ENCODE measurements at places on chromosomes 1 and 21.
A peak's percentile ranks its signal among the peaks of the same experiment; 100 is the strongest.

DNA sequence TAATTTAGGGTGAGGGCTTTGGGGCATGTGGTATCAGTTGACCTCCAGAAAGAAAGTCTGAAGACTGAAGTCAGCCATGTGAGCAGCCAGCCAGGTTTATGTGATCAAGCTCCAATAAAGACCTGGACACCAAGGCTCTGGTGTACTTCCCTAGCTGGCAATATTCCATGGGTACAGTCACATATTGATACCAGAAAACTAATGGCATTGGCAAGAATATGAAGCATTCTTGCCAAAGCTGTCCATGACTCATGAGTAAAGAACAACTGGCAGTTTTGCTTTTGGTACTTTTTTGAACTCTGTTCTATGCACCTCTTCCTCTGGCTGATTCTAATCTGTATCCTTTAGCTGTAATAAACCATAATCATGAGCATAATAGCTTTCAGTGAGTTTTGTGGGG, 415.3 kb upstream of the CAMK1G start:
- DNase-seq: no peak

DNA sequence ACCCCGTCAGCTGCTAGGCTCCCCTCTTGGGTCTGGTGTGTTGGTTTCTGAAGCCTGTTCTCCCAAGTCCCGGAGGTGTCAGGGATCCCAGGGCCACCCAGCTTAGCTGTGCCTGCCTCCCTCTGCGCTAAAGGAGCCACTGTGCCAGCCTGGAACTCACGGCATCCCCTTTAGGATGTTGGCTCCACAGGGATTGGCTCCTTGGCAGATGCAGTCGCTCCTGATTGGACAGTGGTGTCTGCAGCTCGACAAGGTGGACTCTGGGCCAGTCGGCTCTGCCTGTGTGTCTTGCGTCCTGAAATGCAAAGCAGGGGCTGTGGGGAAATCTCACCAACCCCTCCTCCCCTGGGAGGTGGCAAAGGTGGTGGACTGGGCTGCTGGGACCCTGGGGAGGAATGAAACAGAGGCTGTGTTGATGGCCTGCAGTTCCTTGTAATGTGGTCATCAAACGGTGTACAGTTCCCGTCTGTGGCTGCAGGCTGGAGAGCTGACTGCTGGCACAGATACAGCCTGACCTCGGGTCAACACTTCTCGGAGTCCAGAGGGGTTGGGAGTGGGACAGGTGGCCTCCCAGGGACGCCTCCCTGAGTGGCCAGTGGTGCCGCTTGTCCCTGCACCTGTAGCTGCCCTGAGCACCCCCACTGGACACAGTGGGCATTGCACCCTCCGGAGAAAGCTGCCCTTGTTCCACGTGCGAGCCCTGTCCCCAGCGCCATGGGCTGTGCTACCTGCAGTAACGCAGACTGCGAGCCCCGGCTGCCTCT, 11.5 kb upstream of the KCNAB2 start:
- DNase-seq: no peak

DNA sequence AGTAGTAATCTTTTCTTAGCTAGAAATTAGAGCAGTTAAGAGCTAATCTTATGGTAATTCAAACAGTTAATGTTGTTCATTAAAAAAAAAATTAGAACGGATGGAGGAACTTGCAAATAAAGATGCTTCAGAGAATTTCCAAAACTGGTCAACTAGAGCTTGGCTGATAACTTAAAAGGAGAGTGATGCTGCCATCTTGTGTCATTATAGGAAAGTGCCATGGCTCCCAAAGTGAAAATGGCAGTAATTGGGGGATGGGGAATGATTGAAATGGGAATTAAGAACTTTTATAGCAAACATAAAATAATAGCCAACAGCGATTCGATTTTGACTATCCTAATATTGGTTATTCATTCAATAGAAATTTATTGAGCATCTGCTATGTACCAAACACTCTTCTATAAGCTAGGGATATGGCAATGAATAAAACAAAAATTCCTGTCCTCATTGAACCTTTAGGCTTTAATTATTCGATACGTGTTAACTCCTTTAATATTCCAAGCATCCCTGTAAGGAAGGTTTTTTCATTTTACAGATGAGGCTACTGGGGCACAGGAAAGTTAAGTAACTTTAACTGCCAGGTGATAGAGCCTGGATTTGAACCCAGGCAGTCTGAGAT, 5.7 kb upstream of the PLPP3 start:
- DNase-seq: no peak

- DNase-seq: no peak
Observed at GRCh38 chr1:2556678-2557481, 709 bp downstream of the TNFRSF14 start.

DNA sequence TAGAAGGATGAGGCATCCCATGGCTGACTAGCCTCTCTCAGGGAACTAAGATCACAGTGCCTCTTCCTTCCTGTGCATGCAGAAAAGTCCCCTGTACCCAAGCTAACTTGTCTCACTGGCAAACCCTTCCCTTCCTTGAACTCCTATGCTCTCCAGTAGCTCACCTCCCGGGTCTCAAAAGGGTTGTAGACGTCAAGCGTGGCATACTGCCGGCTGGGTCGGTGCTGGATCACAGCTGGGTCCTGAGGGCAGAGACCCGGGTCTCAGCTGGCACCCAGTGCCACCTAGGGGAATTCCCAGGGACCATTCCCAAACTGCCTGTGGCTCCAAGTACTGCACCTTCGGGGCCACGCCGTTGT, 688 bp downstream of the SCAMP3 start:
- no peak for DNase-seq

- DNase-seq: no peak
Observed at GRCh38 chr1:86370601-86371022, 25.5 kb downstream of the ODF2L start.

DNA sequence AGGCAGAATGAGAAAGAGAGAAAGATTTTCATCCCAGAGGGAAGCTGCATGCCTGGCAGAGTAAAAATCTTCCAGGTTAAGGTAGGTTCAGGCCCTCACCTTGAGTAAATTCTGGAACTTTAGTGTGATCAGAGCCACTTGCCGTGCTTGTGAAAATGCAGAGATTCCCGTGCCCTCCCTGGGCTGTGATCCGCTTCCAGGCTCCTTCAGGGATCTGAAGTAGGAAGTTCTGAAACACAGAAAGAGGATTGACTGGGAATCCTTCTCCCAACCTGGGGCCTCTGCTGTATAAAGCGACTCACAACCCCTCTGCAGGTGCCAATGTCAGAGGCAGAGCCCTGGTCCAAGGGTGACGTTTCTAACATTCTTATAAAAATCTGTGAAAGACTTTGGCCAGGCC, 26.6 kb downstream of the NUAK2 start:
- DNase-seq: no peak

DNA sequence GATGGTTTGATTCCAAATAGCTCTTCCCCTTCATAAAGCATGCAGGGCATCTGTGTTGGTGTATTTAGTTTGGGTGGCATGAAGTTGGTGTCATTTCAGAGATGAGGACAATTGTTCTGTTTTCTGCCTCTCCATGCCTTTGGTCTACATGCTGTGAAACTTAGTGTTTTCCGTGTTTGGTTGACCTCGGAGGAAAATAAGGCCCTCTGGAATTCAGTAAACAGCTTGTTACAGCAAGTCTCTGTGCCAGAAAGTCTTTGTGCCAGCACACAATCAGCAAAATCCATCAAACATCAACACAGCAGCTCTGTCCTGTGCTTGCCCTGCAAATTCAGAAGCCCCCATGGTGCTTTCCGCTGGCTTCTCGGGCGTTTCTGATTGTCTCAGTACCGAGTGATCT, 9.5 kb downstream of the PARK7 start:
- DNase-seq: no peak

GRCh38 chr21:25569084-25569483, 38.2 kb downstream of the MRPL39 start:
- no peak for DNase-seq

DNA sequence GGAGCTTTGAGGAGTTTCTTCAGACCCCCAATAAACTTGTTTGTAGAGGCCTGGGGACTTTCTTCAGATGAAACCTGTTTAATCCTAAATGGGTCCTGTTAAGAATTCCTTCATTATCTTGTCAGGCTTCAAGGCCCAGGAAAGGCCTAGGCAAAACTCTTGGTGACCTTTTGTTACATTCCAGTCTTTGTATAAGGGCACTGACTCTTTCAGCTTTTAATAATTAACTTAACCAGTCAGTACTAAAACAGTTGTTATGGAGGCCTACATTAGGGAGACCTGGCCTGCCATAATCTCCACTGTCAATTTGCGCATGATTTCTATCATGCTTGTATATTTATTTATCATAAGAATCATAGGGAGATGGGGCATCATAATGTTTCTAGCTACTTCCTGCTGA, 110.2 kb downstream of the FCRL5 start:
- DNase-seq: no peak

GRCh38 chr1:145999321-146000024, 3.1 kb upstream of the TXNIP start:
- DNase-seq: no peak

DNA sequence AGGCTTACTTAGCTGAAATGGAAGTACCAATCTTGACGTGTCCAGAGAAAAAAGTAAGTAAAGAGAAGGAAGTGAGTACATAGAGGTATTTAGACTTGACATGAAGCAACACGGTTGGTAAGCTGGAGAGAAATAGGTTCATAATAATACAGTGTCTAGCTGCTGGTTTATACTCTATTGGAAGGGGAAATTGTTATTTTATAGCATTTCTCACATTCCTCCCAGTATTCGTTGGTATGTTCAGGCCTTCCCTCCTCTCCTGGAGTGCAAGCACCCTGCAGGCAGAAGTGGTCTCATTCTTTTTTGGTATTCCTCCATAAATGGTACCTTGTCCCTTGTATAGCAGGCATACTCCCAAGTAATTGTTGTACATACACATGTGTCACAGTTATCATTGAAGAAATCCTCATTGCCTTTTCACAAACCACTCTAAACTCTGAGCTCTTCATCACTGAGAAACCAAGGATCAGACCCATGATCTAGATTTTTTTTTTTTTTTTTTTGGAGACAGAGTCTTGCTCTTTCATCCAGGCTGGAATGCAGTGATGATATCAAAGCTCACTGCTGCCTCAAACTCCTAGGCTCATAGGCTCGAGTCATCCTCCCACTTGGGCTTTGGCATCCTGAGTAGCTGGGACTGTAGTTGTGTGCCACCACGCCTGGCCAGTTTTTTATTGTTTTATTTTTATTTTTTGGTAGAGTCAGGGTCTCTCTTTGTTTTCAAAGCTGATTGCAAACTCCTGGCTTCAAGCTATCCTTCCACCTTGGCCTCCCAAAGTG, 9.8 kb upstream of the IPO9 start:
- DNase-seq: no peak

GRCh38 chr1:90707363-90707710, 9.8 kb downstream of the BARHL2 start:
- no peak for DNase-seq

DNA sequence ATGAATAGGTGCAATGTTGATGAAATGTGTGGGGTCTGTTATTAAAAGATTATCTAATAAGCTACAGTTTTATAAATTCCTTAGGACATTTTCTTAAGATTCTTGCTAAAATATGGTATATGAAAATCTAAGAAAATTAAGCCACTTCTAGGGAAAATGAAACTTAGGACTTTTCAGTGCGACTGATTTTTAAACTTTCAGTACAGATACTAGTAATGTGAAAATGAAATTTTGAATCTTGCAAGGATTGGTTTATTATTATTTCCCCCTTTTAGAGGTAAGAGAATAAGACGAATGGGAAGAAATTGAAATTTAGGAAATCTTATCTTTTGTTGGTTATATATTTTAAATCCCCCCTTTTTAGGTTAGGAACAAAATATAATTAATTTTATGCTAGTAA, 16.4 kb downstream of the CAPZA1 start:
- no peak for DNase-seq

DNA sequence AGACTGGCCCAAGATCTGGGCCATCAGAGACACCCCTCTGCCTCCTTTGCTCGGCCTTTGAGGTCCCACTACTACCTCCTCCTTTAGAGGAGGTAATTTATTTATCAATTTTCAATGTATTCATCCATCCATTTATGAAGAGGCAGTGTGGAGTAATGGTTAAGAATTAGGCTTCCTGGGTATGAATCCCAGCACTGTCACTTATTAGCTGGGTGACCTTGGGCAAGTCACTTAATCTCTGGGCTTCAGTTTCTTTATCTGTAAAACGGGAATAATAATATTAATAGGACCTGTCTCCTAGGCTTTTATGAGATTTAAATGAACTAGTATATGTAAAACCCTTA, 1.7 kb downstream of the NR0B2 start:
- no peak for DNase-seq

GRCh38 chr1:15660151-15660550, 24.0 kb upstream of the PLEKHM2 start:
- DNase-seq: no peak

GRCh38 chr1:239987103-239987745, 104.5 kb upstream of the FMN2 start:
- no peak for DNase-seq

DNA sequence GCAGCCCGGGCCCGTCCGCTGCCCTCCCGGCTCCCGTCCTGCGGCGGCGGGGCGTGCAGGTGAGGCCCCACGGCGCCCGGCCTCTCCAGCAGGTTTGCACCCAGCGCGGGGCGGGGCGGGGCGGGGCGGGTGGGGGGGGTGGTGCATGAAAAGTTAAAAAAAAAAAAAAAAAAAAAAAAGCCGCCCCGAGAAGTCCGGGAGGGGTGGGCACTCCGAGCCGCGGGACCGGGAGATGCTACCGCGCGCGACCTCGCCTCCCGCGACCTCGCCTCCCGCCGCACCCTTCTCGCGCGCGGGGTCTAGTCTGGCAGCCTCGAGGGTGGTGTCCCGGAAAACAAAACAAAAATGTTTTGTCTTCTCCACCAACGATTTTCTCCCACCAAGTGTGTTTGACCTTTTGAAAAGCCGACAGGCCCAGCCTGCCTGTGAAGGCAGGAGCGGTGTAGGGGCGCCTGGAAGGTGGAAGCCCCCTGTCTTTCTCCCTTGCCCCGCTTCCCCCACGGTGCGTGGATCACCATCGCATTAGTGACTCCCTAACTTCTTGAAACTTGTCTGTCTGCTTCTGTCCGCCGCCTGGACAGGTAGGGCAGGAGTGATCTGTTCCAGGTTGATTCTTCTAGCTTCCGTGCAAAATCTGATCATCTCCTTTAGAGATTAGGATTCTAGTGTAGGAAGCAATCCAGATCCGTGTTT, 569 bp downstream of the RCAN3 start:
- DNase-seq: no peak

GRCh38 chr1:64744492-64745180, at the start of gene RAVER2:
RAVER2 (plus strand) TSS chr1:64745075; CDS start chr1:64745173, 98 bp downstream.
- DNase-seq: peak; percentile 37

DNA sequence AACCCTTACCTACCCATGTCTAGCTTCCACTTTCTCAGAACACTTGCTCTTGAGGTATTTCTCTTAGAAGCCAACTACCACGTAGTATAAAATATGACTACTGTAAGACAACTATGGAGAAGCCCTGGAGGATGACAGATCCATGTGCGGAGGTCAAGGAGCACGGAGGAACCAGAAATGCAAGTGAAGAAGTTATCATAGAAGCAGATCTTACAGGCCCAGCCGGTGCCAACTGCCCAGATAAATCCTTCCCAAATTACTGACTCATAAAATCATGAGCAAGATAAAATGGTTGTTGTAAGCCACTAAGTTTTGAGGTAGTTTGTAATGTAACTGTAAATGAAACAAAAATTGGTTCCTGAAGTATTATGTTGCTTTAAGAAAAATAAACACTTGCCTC, 12.6 kb downstream of the GTF2B start:
- no peak for DNase-seq

DNA sequence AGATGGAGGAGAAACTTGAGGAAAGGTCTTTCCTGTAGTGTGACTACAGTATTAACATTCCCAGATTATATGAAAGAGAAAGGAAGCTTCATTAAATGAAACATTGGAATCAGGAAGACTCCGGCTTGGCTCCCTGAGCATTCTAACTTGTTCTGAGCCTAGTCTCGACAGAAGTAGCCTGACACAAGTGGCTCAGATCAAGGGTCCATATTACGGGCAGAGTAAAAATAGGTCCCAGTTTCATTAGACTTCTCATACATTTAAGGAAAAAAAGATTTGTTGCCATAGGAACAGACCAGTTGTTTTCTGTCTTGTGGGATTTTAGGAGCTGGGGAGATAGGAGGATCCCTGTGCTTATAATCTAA, 12.8 kb downstream of the SMAP2 start:
- DNase-seq: no peak
